ENCODE measurements at places on chromosomes 5 and 9.

DNA sequence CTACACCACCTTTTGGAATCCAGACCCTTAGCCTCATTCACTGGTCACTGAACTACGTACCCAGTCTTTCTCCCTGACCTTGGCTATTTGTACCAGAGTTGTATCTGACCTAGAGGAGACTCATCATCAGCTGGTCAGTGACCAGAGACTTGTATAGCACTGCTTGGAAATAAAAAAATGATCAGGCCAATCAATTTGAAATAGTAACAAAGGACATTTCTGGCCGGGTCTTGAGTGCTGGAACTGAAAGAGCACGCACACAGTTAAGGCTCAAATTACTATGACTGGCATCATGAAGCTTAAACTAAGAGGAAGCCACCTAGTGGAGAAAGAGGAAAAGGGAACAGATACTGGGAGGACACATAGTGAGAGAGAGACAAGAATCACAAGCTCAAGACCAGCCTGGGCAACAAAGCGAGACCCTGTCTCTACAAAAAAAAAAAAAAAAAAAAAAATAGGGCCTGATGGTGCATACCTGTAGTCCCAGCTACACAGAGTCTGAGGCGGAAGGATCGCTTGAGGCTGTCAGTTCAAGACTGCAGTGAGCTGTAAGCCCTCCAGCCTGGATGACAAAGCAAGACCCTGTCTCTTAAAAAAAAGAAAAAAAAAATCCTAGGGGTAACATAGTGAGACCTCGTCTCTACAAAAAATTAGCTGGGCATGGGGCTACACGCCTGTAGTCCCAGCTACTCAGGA is 12.8 kb upstream of the SRP19 start:
- no peak for DNase-seq

- no peak for DNase-seq
These were observed 236.9 kb downstream of the PDE4D start for GRCh38 chr5:59656351-59657254.

DNA sequence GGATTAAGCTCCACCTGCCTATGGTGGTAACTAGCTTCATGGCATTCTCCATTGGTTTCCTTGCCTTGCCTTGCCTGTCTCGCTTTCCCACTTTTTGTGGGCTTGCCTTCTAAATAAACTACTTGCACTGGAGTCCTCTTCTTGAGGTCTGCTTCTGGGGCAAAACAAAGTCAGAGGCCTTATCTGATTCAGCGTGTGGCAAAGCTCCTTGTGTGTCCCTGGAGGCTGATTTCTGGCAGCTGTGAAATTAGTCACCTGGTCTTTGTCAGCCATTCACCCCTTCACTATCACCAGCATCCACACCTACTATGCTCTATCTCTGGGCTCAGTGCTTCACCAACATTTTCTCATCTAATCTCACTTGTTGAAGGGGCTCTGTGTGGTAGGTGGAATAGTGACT is 176.2 kb downstream of the SEC61B start:
- DNase-seq, result no peak

GRCh38 chr5:7875151-7875550 is 6.2 kb downstream of the MTRR start:
- DNase-seq, result no peak

DNA sequence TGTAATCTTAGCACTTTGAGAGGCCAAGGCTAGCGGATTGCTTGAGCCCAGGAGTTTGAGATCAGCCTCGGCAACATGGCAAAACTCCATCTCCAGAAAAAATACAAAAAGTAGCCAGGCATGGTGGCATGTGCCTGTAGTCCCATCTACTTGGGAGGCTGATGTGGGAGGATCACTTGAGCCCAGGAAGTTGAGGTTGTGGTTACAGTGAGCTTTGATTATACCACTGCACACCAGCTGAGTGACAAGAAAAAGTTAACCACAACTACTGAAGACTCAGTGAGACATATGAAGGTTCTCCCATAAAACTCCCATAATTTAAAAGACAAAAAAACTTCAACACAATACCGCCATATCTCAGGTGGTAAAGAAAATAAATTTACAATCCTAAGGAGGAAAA is 98.0 kb downstream of the NR6A1 start:
- no peak for DNase-seq

DNA sequence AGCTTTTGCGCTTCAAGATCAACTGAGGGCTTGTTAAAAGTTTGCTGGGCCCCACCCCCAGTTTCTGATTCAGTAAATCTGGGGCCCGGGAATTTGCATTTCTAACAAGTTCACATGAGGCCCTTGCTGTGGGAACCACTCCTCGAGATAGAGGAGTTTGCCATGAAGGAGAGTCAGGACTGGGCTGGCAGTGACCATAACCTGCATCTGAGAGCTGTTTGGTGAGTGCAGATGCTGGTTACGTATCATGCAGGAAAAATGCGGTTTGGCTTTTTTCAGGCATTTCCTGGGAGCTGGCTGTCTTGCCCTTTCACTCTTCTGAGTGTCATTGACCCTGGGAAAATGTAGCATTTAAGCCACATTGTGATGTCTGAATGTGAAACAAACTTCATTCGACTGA is 9.4 kb upstream of the ANGPTL2 start:
- DNase-seq, result no peak

DNA sequence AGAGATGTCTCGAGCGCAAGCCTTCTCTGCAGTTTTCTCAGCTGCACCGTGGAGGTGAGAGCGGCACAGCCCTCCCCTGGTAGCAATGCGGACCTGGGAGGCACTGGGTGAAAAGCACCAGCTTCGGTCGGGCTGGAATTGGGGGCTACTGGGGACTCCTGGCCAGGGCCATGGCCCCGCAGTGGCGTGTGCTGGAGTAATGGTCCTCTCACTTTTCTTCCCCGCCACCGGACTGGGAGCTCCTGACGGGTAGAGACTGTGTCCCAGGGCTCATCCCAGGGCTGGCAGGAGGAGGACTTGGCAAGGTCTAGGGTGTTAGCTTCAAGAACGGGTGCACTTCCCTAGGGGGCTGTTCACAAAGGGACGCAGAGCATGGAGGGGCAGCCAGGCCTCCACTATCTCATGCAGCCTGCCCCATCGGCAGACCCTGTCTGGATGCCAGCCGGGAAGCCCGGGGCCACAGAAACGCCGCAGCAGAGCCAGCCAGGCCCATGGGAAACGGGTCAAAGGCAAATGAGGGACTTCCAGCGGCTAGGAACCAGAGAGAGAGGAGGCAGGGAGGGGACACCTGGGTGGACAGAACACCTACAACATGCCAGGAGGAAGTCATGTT is 92.6 kb upstream of the MVB12B start:
- no peak for DNase-seq

- no peak for DNase-seq
These were observed 4.8 kb downstream of the ECSCR start for GRCh38 chr5:139457653-139458306.

DNA sequence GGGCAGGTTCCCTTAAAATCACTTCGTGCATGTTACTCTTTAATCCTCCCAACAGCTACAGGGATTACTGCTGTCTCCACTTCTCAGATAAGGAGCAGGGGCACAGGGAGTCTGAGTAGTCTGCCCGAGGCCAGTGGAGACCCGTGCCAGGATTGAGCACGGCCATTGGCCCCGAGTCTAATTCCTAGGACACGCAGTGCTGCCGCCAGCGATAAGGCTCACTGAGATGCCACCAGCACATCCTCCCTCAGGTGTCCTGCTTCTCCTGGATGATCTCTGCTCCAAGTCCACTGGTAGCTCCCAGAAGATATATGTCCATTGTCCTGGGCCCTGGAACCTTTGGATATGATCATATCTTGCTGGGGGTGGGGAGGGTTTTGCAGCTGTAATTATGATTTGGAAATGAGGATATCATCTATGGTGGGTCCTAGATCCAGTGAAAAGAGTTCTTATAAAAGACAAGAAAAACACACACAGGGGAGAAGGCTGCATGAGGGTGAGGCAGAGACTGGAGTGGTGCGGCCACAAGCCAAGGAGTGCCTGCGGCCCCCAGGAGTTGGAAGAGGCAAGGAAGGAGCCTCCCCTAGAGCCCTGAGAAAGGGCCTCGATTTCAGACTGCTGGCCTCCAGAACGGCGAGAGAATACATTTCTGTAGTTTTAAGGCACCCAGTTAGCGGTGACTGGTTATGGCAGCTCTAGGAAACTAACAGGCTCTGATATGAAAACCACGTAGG is 19.4 kb upstream of the MED10 start:
- no peak for DNase-seq

DNA sequence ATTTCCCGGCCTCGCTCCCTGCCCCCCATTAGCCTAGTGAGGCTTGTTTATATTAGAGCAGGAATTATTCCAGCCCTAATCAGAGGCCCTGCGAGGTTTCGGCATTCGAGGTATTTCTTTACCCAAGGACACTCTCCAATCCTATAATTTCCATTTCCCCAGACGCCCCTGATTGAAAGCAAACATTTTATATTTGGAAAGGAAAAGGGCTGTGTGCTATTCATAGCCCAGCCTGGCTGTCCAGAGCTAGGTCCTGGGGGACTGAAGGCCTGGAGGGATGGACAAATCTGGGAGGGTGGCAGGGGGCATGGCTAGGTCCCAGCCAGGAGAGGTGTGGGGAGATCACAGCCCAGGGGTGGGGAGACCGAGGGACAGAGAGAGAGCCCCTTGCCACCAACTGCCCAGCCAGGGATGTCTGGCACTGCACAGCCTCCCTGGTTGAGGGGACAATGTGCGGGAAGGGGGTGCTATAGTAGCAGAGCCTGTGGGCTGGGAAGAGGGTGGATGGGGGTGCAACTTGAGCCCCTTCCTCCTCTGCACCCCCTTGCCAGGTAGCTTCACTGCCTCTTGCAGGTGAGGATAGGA is 125.1 kb downstream of the BARX1 start:
- no peak for DNase-seq

DNA sequence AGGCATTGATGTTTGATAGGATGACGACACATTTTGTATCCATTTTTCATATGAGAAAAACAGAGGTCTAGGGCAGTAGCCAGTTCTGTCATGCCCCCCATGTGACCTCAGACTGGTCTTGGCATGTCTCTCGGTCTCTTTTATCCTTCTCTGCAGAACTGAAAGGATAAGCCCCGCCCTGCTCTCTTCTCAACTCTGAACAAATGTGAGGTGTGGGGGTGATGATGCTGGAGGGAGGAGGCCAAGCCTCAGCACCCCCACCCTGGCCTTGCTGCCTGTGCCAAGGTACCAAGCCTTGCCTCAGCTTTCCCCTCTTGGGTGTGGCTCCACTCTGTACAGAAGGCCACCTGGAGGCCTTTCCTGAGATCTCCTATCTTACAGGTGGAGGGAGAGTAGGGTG is 19.5 kb upstream of the CRB2 start:
- DNase-seq, result no peak
